ENCODE measurements at places on chromosomes 1 and 21.

GRCh38 chr1:89865498-89866382 lies 44.9 kb downstream of the LRRC8D start:
- DNase-seq: no peak

DNA sequence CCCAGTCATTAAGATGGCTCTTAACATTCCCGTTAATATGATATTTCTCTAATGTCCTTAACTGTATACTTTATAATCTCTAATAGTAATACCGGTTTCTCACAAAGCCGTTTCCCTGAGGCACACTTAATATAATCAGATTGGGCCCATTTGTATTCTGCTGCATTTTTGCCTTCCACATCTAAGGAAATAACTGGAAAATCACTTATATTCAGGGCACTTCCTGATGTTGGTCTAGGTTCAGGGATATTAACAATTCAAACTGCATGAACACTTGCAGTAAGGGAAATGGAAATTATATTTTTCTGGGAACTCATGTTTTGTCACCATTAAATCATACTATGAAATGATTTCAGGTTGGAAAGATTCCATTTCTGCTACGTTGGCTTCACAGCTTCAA lies 119.8 kb downstream of the TPR start:
- no peak for DNase-seq

DNA sequence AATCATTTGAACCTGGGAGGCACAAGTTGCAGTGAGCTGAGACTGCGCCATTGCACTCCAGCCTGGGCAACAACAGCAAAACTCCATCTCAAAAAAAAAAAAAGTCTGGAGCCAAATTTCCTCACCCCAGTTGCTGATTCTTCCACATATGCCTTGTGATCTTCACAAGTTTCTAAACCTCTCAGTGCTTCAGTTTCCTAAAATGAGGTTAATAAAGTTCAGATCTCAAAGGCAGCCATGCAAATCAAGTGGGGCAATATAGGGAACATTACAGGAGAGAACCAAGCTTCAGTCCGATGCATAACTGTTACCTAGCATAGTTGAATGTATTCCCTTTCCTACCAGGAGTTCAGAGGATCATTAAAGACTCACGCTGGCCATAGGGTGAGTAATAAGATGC lies 4.8 kb downstream of the ITLN1 start:
- DNase-seq: no peak

- DNase-seq: no peak
These were observed 77.3 kb downstream of the SH3BGR start for GRCh38 chr21:39529026-39529425.

DNA sequence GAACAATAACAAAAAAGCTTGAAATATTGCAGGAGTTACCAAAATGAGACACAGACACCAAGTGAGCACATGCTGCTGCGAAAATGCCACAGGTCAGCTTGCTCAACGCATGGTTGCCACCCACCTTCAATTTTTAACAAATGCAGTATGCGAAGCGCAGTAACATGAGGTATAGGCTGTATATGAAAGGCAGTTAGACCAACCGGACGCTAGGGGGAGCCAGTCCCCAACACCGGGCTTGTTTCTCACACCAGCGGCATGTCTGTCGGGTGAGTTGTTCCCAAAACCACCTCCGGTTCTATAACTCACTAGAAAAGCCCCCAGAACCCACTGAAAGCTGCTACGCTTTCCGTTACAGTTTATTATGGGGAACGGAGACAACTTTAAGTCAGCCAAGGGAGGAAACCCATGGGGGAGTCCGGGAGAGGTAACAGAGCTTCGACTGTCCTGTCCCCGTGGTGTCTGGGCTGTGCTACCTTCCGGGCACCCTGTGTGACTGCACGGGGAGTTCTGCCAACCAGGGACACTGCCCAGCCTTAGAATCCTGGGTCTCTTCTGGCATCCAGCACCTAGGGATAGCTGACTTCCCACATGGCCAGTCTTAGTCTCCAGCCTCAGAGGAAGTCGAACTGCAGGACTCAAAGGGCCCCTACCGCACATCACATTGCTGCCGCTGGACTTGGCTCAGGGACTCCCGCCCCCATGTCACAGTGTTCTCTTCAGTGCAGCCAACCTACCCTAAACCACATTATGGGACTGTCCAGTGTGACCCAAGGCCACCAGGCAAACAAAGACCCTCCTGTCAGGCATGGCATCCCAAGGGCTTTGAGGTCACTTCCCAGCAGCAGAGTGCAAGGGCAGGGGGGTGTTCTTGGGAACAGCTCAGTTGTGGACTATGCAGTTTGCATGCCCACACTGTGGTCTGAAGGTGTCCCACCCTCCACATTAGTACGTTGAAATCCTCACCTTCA lies 14.0 kb downstream of the RNF187 start:
- DNase-seq: peak; percentile 72

DNA sequence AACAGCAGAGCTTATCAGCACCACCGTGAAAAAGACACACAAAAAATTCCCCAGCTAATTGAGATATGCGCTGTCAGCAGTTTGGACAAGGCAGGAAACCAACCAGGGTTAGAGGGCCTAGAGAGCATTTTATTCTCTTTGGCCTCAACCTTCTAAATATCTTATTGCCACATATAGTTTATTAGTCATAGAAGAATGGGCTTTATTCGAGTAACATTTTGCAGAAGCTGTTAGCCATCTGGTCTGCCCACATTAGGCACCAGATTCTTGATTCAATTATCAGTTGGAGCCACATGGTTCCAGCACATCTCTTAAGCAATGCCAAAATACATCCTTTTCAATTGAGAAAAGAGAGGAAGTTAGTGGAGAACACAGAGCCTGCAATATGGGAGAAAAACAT lies 109.9 kb upstream of the CXADR start:
- DNase-seq: no peak

GRCh38 chr1:227546059-227546458 lies 17.3 kb upstream of the ZNF678 start:
- DNase-seq: no peak

- DNase-seq: no peak
These were observed 6.7 kb upstream of the WASF2 start for GRCh38 chr1:27496604-27497155.

- no peak for DNase-seq
These were observed 95.6 kb upstream of the JUN start for GRCh38 chr1:58879464-58879863.

- DNase-seq: no peak
These were observed 64.0 kb downstream of the OLIG1 start for GRCh38 chr21:33133892-33134291.

DNA sequence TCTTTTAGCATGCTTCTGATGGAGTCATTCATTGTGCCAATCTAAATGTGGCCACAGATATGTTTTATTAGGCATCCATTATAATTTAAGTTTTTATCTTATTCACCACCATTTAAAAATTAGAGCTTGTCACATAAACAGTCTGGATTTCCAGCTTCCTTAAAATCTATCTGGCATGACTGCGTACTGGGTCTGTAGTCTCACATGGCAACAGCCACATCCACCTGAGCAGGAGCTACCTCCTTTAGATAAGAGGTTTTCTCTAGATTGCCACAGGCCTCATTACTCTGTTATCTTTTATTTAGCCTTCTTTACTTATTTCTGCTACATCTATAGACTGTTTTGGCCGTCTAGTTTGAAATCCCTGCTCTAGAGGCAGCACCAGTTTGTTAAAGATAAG lies 29.1 kb downstream of the B3GALT2 start:
- DNase-seq: no peak

GRCh38 chr21:34942911-34943310 lies 106.2 kb downstream of the RUNX1 start:
- no peak for DNase-seq

- DNase-seq: peak; percentile 63
These were observed 7.2 kb upstream of the TACSTD2 start for GRCh38 chr1:58584082-58584895.

DNA sequence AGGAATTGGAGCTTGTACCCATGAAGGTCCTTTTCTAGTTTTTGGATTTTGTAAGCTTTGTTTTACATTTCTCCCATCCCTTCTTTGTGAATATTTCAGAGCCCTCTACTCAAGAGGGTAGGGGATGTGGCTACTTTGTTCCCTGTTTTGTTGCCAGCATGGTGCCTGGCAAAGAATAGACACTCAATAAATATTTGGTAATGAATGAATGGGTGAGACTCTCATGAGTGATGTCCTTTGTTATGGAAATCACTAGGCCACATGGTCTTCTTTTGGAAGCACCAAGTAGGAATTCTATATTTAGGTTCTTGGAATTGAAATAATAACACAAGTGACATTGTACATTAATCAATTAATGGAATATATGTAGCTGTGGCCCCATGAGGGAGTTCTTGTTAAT lies 26.8 kb upstream of the ATP5PO start:
- no peak for DNase-seq

DNA sequence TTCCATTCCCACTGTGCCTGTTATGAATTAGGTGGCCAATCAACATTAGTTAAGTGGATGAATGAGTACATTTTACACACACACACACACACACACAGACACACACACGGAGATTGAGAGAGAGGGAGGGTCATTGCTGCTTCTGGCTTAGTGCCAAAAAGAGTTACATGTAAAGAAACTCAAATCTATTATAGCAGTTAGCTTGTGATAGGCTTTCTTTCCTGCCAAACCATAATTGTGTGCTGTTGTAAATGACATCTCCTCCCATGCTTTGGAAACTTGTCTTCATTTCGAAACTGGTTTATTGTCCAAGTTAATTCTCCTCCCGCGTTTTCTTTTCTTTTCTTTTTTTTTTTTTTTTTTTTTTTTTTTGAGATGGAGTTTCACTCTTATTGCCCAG lies 1.4 kb upstream of the MT1HL1 start:
- DNase-seq: no peak

GRCh38 chr1:70442490-70442889 lies 31.4 kb downstream of the CTH start:
- DNase-seq: no peak

- no peak for DNase-seq
These were observed 4.8 kb downstream of the PTTG1IP start for GRCh38 chr21:44868707-44869106.

DNA sequence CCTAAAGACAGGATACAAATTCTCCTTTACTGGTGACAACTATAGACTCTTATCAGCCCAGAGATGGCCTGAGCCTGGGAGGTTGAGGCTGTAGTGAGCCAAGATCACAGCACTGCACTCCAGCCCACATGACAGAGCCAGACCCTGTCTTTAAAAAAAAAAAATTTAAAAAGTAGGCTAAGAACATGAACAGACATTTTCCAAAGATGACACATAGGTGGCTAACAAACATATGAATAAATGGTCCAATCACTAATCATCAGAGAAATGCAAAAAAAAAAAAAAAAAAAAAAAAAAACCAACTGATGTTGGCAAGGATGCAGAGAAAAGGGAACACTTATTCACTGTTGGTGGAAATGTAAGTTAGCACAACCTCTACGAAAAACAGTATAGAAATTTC lies 65.0 kb downstream of the TOR3A start:
- DNase-seq: no peak

- no peak for DNase-seq
These were observed 513 bp downstream of the PBX1 start for GRCh38 chr1:164559342-164560051.

DNA sequence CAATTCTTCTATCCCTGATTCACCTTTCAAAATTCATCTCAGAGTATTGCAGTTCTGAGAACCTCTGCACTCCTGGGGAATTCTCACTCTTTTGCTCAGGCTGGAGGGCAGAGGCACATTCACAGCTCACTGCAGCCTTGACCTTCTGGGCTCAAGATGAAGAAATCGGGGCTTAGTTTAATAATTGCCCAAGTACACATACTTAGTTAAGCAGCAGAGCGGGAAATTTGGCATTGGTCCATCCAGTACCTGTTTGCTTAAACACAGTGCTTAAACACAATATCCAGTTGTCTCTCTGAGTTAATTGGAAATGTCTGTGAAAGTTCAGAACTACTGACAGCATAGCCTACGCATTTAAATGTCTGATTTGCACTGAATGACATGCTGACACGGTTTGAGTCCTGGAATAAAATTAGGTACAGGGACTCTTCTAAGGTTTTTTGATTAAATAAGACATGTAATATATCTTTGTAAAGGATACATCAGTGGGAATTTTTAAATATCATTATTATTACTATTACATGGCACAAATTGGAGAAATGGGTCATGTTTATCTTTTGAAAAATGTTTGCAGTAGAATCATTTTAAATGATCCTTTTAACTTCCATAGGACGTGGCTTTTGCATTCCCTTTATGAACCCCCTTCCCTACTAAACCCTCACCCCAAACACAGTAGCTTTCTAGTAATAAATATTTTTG lies 337.4 kb downstream of the SRGAP2C start:
- peak; percentile 19 for DNase-seq

DNA sequence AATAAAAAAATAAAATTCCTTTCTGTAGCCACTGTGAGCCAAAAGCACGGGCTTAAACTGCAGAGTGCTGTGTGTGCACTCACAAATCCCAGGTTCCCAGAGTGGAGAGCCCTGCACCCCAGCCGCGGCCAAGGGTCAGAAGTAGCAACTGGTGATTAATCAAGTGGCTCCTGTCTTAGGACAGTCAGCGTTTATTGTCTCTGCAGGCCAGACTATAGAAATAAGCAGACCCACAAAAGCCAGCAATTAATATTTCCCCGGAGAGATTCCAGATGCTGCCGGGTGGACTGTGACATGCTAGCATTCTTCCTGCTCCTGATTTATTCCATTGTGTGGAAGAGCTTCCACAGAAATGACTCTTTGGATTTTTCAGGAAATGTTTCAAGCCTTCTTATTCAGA lies 412.2 kb downstream of the KIF26B start:
- no peak for DNase-seq

DNA sequence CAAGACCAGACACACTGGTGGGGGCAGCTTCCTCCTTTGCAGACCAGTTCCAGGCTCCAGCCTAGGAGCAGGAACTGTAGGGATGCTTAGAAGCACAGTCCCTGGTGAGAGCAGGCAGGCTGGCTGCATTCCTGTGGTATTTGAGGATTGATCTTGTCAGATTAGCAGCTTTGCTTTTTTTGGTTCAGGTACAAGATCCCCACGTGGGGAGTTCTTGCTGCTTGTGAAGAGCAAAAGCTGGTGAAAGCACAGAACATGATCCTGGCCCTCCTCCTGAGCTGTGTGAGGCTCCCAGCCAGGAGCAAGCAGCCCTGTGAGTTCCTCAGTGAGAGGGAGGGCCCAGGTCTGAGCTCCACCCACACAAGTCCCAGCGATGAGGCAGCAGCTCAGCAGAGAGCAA lies 75.3 kb upstream of the ARTN start:
- DNase-seq: no peak
